Hippocampal formation (tissue), 2 donors: ENCODE measurements at places on chromosomes 1 and 21.

GRCh38 chr1:150563340-150564038 is 14.3 kb downstream of the ADAMTSL4 start:
- no peak for DNase-seq

GRCh38 chr1:114457675-114458236 is 53.2 kb downstream of the TRIM33 start:
- DNase-seq, result no peak

GRCh38 chr1:226979517-226980121 is 39.5 kb downstream of the COQ8A start:
- peak; percentile 62 for DNase-seq

GRCh38 chr1:111030590-111030989 is 66.9 kb upstream of the LRIF1 start:
- DNase-seq, result peak; percentile 6

- DNase-seq, result no peak
Observed at GRCh38 chr1:209103092-209103491, 480.4 kb upstream of the CAMK1G start.

DNA sequence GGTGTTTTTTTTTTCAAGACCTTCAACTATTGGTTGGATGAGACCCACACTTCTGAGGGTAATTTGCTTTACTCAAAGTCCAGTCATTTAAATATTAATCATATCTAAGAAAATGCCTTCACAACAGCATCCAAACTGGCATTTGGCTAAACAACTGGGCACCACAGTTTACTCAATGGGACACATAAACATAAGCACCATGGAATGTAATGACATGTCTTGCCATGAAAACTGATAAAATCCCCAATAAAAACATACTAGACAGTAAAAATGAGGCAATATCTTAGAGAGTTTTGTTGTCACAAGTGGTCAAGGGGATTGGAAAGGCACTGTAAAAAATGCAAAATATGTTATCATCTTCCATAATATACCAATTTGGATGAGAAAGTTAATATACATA is 838.8 kb upstream of the ADAMTS5 start:
- DNase-seq, result no peak

DNA sequence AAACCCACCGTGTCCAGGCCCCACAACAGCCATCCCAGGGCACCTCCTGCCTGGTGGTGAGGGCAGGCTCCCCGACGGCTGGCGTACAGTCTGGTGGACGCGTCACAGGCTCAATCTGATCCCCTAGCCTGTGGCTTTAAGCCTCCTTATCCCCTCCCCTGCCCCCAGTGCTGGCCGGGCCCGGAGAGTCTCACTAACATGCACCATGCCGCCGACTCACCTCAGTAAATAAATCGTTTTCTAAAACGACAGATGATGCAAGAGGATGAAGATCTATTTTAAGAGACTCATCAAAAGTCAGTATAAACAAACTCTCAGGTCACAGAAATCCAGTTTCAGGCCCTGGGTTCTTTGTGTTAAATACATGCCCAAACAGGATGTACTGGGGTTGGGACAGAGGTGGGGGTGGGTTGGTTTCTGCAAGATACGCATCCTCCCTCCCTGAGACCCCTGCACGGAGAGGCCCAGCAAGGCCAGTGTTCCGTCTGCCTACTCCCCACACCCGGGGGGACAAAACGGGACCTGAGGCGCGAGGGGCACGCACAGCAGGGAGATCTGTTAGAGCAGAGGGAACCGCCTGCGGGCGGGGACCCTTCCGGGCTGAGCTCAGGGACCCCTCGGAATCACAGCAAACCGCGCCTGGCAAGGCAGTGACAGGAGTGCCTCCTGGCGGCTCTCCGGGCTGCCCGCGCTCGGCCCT is 3.1 kb downstream of the PANK4 start:
- no peak for DNase-seq

DNA sequence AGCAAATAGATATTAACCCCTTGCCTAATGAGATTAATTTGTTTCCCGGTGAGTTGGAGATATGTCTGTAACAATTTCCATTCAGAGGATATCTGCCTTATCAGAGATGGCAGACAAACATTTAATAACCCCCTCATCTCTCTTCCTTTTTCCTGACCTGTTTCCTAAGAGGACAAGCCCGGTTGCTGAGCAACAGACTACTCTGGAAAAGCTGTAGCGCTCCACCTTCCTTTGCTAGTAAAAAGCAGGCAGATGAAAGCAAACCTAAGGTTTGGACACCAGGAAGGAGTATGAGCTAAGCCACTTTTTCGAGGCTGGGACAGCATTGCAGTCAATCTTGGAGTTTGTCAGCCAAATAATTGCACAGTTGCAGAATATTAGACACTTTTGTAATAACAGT is 82.4 kb downstream of the RGS21 start:
- DNase-seq, result no peak
